ENCODE measurements at places on chromosomes 4 and X. TPM values are rescaled to one million over a fixed set of nuclear protein-coding genes. Genes with fewer than 3 reads are reported as not detected.

The TLR6 gene
- 3.0 TPM for total RNA-seq

- no peak for DNase-seq
Measured at GRCh38 chrX:8126648-8127047, 44.4 kb downstream of the VCX2 start.

The PABPC4L gene
- 2.0 TPM for total RNA-seq

- DNase-seq: no peak
Measured at GRCh38 chr4:83832110-83832825, 296.4 kb downstream of the GPAT3 start.

The ATP1B4 gene
- total RNA-seq: not detected

DNA sequence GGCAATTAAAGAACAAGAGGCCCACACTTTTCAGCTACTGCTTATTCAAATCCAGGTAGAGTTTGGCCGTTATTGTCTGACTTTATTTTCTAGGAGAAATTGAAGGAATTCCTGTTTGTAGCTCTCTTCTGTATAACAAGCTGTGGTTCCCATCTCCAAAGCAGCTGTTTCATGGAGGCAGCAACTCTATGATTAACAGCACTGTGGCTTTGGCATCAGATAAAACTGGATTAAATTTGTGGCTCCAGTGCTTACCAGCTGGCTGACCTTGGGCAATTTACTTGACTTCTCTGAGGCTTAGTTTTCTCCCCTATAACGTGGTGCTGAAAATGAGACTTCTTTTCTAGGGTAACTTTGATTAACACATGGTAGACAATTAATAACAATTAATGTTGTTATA, 28.1 kb downstream of the SLC30A9 start:
- no peak for DNase-seq
